ENCODE measurements at places on chromosomes 7 and 10.

DNA sequence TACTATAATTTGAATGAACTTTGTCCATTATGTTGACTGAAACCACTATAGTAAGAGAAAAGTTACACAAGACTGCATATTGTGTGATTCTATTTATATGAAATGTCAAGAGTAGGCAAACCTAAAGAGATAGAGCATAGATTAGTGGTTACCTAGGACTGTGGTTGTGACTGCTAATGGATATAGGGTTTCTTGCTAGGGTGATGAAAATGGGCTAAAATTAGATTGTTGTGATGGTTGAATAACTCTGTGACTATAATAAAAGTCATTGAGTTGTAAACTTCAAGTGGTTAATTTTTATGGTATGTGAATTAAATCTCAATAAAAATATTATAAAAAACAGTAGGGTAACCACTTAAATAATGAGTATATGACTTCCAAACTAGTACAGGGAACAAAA lies 142.9 kb upstream of the AHR start:
- no peak for DNase-seq

DNA sequence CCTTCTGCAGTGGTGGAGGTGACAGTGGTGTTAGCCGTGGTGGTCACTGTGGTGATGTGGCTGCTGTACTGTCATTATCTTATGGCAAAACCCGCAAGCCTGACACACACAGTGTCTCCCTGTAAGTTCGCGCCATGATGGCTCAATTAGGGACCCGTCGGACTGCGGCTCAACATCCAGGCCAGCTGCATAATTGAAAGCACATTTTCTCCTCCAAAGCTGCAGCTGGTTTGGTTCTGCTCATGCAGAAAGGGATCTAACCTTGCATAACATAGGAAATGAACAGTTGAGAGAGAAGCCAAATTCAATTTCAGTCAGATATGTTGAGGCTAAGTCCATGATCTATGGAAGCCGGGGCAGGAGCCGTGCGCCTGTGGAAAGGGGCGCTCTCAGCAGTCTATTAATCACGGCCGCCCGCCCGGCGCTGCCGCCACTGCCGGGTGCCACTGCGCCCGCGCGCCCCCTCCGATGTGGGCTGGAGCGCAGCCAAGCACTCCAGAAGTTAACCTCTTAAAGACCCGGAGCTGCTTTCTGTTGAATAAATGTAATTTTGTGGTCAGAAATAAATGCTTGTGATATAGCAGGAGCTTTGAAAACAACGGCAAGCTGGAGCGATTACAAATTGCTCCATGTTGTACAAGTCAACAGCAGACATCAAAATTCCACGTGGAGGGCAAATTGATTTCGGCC lies 227.7 kb downstream of the CUX1 start:
- no peak for DNase-seq

DNA sequence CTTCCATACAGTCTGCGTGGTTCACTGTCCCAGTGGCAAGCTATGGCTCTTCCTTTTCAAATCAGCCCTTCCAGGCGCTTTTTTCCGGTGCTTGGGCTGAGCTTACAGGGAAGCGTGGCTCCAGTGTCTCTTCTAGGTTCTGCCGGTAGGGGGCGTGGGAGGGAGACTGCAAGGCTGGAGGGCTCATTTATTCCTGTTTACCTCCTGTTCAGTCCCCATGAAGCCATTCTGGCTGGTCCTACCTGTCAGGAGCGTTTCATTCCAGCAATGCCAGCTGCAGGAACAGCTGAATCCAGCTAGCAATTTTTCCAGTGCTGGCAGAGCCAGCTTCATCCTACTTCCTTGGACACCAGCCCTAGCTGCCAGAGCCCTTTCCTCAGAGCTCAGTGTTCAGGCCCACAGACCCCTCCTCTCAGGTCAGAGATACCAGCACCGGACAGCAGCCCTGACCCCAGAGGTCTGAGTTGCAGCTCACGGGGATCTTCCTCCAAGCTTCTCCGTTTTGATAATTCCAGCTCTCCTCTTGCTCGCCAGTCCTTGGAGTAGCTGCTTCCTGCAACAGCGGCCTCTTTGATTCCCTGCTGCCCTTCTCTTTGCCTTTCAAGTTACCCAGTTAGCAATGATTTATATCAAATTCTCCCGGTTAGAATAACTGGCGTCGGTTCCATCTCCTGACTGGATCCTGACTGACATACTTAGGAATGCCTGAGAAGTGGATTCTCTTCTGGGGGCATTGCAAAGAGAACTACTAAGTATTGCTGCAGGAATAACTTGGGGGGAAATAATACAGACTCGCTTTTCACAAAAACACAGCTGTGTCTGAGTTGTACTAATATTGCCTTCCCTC lies 129.8 kb downstream of the FRMD4A start:
- DNase-seq = no peak

GRCh38 chr7:133853706-133854276 lies 273.3 kb upstream of the LRGUK start:
- peak; percentile 48 for DNase-seq

DNA sequence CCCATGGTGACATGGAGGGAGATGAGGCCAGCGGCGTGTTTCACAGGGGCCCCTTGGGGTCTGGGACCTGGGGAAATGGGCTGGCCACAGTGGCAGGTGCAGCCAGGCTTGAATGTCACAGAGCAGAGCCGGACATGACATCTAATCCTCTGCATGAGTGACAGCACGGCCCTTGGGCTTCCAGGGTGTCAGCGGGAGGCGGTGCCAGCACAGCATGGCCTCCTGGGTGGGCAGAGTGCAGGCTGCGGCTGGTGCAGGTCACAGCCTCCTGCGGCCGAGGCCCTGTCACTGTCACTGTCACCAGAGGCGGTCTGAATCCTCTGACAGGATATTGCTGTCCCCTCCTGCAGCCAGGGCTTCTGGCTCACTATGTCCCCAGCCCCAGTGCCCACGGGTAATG lies 18.2 kb downstream of the BHLHA15 start:
- DNase-seq = no peak

- no peak for DNase-seq
Observed at GRCh38 chr7:96400518-96400917, 78.6 kb upstream of the SLC25A13 start.

DNA sequence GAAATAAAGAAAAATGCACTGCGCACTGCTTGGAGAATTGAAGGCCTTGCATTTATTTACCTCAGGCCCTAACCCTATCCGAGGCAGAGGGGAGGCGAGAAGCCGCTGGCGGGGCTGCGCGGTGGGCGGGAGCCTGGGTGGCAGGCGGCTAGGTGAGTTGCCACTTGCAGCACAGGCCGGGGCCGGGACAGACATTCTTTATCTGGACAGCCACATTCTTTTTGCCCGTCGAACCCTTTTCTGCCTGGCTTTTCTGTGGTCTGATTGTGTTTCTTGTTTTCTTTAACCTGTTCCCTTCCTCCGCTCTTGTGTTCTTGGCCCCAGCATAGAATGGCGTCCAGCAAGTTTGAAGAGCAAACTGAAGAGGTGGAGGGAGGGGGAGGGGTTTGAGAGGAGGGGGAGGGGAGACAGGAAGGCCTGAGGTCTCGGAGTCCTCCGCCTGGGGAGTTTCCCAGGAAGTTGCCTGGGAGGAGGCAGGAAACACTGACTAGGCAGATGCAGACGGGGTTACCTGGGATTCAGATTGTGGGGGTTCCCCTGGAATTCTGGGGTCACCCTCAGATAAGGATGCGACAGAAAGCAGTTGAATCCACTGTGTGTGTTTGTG lies 5.1 kb downstream of the SHH start:
- DNase-seq = no peak

DNA sequence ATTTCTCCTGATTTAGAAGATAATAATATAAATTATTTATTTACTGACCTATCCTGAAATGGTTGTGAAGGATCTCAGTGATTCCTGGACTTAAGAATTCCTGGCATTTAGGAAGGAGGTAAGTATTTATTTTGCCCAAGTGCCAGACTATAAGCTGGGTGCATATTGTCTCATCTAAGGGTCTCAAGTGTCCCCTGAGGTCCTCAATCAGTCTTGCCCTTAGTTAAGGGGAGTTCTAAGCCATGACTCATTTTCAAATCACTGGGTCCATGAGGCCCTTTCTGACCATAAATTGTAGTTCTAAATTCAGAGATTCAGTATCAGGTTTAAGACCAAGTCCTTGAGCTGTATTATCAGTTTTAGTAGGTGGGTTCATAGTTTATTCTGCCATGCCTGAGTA lies 251.6 kb upstream of the MEOX2 start:
- no peak for DNase-seq

- DNase-seq = no peak
Observed at GRCh38 chr10:109899356-109900331, 23.7 kb downstream of the XPNPEP1 start.

GRCh38 chr7:3518546-3518945 lies 217.5 kb downstream of the SDK1 start:
- DNase-seq = no peak

- no peak for DNase-seq
Observed at GRCh38 chr7:107783648-107784047, 19.4 kb downstream of the SLC26A3 start.

DNA sequence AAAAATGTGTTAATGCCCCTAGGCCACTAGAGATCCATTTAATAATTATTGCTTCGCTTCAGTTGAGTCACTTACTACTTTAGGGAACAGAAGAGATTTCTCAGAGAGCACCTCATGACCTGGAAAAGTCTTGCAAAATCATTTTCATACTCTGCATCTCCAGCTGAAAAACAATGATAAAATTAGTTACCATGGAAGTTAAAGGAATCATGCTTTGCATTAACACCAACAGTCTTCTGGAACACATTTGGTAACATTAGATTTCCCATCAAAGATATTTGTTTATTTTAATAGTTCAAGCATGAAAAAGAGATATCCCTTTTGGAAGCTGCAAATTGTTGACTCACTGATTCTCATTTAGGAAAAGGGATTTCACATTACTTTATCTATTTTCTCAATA lies 1.8 kb upstream of the STEAP2 start:
- DNase-seq = no peak

GRCh38 chr10:1035201-1035600 lies 9.5 kb upstream of the IDI2 start:
- DNase-seq = no peak

DNA sequence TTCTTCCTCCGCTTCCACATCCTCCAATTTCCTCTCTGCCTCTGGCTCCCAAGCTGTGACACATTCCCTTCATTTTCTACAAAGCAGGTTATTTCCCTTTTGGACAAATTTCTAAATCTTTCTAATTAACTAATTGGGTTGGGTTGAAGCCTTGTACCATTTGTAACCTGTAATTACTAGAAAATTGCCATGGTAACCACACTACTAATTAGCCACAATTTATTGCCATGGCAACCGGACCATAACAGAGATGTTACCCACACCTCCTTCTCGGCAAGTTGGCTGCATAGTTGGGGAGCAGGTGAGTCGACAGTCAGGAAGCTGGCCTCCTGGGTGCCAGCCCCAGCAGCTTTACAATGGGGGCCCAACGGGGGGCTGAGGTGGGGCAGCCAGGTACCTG lies 61.6 kb downstream of the GOLGA7B start:
- DNase-seq = no peak

DNA sequence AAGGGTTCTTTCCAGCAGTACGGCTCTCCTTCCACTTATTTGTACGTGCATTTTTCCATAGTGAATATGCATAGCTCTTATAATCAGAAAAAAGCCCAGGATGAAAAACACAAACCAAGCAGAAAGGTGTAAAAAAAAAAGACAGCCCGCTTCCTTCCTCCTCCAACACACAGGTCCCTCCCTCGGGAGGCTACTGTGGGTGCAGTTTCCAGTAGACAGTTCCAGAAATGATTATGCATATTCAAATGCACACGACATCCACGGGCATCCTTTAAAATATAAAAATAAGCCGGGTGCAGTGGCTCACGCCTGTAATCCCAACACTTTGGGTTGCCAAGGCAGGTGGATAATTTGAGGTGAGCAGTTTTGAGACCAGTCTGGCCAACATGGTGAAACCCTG lies 59.9 kb downstream of the TNRC18 start:
- DNase-seq = no peak

DNA sequence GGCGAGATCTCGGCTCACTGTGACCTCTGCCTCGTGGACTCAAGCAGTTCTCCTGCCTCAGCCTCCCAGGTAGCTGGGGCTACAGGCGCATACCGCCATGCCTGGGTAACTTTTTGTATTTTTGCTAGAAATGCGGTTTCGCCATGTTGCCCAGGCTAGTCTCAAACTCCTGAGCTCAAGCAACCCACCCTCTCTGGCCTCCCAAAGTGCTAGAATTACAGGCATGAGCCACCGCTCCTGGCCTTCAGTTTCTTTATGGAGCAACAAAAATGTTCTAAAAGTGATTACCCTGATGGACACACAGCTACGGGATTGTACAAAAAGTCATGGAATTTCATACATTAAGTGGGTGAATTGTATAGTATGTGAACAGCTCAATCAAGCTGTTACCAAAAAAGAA lies 216.0 kb downstream of the CALN1 start:
- no peak for DNase-seq

GRCh38 chr10:60735244-60735643 lies 43.0 kb upstream of the CDK1 start:
- no peak for DNase-seq

GRCh38 chr7:85341121-85341520 lies 154.3 kb upstream of the SEMA3D start:
- no peak for DNase-seq

- DNase-seq = no peak
Observed at GRCh38 chr10:98613446-98613845, 166.7 kb upstream of the HPS1 start.

DNA sequence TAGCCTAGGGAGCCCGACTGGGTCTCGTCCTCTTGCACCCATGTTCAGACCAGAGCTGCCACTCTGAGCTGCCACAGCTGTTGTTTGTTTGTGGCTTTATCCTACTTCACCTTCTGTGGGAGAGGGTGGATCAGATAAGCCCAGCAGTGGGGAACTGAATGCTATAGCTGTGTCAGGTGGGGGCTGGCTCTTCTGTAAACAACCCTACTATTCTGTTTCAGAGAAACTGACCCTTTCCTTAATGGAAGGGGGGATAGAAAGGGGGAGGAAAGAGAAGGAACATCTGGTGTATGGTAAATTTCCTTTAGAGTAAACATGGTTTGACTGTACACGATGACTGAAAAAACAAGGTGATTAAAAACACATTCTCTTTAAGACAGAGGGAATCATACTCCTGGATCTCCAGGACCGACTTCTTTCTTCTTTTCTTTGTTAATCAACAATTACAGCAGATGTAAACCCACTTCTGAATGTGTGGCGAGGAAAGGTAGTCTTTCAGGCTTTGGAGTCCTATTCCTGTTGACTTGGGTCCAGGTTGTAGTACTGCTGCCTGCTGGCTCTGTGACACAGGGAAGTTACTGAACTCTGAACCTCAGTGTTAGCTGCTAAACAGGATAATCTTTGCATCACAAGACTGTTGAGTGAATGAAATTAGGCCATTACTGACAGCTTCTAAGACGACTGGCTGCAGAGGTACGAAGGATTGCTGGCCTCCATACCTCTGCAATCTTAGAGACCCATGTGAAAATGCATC lies 6.0 kb downstream of the PRXL2A start:
- DNase-seq = no peak

- no peak for DNase-seq
Observed at GRCh38 chr10:51445588-51445987, 253.8 kb downstream of the CSTF2T start.

GRCh38 chr10:69912589-69912988 lies 110.9 kb downstream of the COL13A1 start:
- DNase-seq = peak; percentile 54

GRCh38 chr10:77835669-77836086 lies 90.9 kb downstream of the DLG5 start:
- no peak for DNase-seq

GRCh38 chr7:129615018-129615417 lies 3.5 kb downstream of the NRF1 start:
- DNase-seq = no peak

- DNase-seq = no peak
Observed at GRCh38 chr7:105006367-105007136, 7.5 kb upstream of the KMT2E start.

- peak; percentile 59 for DNase-seq
Observed at GRCh38 chr7:33921216-33921938, 16.0 kb downstream of the BMPER start.

- no peak for DNase-seq
Observed at GRCh38 chr10:111273635-111274034, 196.8 kb downstream of the ADRA2A start.
